ENCODE measurements at places on chromosomes 2 and 18. TPM values are rescaled to one million over a fixed set of nuclear protein-coding genes. Genes with fewer than 3 reads are reported as not detected.

GRCh38 chr2:29159125-29159524 is 43.9 kb downstream of the CLIP4 start:
- DNase-seq = no peak

DNA sequence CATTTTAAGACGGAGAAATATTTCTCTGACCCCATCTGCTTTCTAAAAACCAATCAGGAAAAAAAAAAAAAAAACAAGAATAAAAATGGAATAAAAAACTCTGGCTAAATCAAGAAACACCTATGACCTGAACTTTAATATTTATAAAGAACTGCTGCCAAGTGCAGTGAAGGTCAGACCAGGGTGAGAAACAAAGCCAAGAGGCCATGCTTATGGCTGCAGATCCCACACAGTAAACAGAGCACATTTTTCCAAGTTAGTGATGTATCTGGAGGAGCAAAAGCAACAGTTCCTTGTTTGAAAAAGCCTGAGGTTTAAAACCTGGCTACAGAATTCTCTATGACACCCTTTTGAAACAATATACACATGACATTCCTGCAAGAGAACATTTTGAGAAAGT is 242.3 kb downstream of the SRBD1 start:
- no peak for DNase-seq

- DNase-seq = no peak
Observed at GRCh38 chr2:230895536-230896345, 29.3 kb downstream of the GPR55 start.

DNA sequence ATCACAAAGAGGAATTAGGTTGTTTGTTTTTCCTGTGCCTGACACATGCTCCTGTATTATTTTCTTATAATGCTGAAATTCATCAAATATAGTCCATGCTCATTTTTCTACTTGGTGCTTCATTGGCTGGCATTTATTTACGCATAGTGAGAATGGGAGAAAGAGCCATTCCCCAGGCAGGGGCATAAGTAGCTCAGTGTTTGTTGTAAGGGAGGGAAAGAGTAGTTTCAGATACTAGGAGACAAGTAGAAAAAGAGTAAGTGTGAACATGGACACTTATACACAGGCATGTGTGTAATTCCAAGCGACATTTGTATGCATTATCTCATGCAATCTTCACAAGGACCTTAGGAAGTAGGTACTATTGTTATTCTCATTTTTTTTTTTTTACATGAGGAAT is 111.9 kb upstream of the UGP2 start:
- DNase-seq = no peak

DNA sequence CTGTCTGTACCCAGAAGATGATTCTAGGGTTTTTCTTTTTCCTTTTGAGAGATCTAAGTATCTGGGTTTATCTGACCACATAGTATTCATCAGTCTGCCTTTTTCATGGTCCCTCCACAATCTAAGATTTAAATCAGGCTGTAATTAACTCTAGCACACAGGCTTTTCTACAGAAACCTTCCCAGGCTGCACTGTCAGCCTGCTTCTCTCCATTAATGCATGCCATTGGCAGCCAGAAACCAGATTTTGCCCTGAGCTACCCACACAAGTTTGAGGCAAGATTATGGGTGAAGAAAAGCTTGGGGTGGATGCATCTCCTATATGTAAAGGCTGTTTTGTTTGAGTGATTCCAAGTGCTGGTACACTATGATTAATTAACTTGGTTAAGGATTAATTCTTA is 45.7 kb upstream of the EML4 start:
- no peak for DNase-seq

DNA sequence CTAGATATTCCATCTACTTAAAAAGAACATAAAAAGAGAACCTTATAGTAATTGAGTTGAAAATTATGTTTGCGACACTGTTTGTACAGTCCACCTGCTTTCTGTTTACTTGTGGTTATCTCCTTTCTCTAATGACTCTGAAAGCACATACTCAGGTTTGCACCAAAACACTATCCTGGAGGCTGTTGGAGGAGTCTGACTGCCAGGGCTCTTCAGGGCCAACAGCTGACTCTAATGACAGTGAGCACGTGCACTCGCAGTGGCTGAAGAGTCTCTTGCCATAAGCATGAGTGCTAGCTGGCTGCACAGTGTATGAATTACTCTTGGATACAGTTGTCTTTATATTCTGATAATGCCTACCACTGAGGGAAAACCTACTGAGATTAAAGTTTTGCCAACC is 16.7 kb upstream of the GLS start:
- no peak for DNase-seq

GRCh38 chr2:74922592-74923227 is 35.7 kb upstream of the POLE4 start:
- DNase-seq = no peak

GRCh38 chr2:54605836-54606235 is 117.6 kb upstream of the EML6 start:
- no peak for DNase-seq

GRCh38 chr2:88770016-88770415 is 78.5 kb downstream of the RPIA start:
- DNase-seq = no peak

GRCh38 chr2:220064111-220065030 is 436.9 kb downstream of the SLC4A3 start:
- no peak for DNase-seq

GRCh38 chr18:377088-377487 is 109.2 kb upstream of the THOC1 start:
- DNase-seq = no peak

- DNase-seq = no peak
Observed at GRCh38 chr2:120204022-120204405, 19.2 kb downstream of the TMEM185B start.

GRCh38 chr18:77114415-77115191 is 18.0 kb downstream of the MBP start:
- DNase-seq = peak; percentile 94

DNA sequence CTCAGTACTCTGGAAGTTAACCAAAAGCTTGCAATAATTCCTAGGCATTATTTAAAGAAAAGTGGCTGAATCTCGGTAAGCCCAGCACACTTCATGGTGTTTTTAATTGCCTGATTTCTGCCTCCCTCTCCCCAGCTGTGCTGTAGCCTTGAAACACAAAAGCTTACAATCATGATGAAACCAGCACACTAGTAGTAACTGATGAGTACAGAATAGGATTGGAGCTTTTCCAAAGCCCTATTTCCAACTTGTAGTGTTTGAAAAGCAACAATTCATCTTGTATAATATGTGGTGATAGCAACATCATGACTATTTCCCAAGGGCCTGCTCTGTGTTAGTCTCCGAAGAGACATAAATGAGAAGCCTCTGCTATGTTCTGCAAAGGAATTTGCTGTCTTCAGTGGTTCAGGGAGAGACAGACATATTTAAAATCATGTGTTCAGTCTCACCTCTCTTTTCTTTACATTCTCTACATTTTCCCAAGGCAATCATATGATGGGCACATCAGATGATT is 1015.0 kb downstream of the BCL11A start:
- no peak for DNase-seq

DNA sequence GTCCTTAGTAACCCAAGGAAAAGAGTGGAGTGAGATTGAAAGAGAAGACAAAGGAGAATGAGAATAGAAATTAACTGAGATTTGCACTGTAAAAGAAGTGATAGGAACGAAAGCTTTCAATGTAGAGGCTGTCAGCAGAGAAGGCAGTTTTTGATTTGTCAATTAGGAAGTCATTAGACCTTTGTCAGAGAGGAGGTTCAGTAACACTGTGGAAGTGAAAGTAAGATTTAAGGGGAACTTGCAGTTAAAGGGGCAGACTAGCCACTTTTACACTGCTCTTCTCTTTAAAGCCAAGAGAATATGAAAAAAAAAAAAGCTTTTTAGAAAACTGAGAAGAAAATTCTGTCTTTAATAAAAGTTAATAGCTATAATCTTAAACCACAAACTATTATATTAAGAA is 11.5 kb upstream of the KYNU start:
- no peak for DNase-seq

GRCh38 chr2:138504092-138504491 is 2.5 kb downstream of the SPOPL start:
- no peak for DNase-seq

DNA sequence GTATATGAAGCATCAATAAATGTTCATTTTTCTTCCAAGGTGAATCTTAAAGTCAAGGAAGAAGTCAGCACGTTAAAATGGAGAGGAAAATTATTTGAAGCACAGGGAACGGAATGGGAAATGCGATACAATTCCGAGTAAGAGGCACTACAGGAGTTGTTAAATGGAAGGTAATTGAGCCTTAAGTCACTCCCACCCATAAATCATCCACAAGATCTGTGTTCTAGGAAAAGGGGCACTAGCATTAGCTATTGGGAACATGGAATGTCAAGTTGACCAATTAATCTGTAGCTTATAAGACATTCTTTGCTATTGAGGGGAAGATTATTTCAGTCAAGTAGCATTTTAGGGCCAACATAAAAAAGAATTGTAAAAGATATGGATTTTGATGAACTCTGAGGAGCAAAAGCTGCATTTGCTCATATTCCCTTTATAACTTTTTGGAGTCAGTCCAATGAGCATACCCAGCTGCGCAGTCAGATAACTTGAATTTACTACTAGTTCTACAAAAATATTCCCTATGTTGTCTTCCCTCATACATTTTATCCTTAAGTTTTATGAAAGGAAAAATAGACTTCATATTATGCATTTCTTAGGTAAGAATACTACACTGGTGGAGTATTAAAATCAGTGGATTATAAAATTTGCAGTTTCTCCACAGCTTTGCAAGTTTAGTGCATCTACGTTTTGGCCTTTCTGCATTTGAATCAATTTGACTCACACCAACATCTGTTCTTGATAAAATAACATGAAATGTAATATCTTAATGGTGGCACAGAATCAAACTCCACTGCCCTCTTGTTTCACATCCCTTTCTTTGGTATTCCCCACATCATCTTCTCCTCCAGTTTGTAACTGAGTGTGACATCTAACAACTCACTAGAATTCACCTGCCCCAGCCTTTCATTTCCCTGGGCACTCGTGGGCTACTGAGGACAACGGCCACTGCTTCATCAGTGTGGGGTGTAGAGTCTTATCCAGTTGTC is 95.6 kb downstream of the SP3 start:
- DNase-seq = no peak

DNA sequence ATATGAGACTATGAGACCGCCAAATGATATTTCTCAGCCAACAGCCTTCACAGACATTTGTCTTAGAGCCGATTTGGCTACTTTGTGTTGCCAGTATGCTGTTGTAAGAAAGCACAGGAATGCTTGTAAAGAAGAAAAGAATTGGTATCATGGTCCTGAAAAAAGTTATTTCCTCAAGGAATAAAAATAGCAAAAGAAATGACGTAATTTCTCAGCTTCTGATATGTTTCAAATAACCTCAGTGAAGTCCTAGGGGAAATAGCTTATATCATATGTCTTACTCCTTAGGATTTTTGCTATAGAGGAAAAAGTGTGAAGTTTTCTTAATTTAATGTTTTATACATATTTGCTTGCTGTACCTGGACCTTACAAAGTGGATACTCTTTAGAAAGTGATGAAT is 23.0 kb downstream of the SCN1A start:
- no peak for DNase-seq

The UBXN2A gene
- 12.7 TPM for total RNA-seq

The DQX1 gene
- not detected for total RNA-seq

The LYPD6B gene
- total RNA-seq = 0.78 TPM

Measured in upper lobe of right lung (tissue), 1 donor.